Activated T-cell treated with anti-CD3 and anti-CD28 coated beads, Interleukin-2, amount 50 U/mL, for 4 hours (primary cell): ENCODE measurements at places on chromosomes 1 and 21.

- DNase-seq: no peak
Observed at GRCh38 chr1:15788624-15789301, 18.7 kb downstream of the UQCRHL start.

DNA sequence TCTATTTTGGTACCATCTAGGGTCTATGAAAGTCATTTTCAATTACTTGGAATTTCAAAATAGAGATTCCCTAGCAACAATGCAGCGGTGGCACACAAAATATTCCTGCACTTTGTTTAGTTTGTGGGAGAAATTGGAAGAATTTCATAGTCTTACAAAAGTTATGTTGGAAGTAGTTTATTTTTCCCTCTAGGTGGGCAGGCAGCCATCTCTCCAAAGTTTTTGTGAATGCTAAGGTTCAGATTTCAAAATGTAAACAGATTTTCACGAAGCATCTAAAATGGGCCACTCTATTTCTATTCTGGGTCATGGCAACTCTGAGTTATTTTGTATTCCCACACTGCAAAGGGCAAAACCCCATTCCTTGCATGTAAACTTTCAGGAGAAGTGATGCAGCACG, 8.0 kb downstream of the SMCP start:
- DNase-seq: no peak

GRCh38 chr1:71881611-71882010, 400.7 kb downstream of the NEGR1 start:
- no peak for DNase-seq

DNA sequence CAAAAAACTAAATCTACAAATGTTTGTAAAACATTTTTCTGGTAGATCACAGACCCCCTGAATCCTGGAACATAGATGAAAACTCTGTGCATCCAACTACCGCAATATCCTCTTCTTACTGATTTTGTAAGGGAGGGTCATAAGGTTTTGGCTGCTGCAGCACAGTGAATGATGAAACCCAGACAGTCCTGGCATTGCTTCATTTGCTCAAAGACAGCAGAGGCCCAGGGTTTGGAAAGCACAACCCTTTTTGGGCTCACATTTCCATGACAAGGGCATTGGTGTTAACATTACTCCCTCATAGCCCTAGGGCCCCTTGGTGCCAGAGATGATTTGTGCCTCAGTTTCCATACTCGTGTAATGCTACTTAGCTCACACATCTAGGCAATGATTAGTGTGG, 51.2 kb downstream of the PLXNA2 start:
- DNase-seq: no peak

DNA sequence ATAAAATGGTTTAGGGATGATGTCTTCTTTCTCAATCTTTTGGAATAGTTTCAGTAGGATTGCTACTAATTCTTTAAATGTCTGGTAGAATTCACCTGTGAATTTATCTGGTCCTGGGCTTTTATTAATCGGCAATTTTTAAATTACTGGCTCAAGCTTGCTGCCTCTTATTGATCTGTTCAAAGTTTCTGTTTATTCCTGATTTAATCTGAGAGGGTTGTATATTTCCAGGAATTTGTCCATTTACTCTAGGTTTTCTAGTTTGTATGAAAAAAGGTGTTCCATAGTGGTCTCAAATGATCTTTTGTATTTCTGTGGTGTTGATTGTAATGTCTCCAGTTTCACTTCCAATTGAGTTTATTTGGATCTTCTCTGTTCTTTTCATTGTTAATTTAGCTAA, 617.8 kb downstream of the LTN1 start:
- DNase-seq: no peak

GRCh38 chr1:84363019-84363418, 35.3 kb upstream of the DNASE2B start:
- no peak for DNase-seq

DNA sequence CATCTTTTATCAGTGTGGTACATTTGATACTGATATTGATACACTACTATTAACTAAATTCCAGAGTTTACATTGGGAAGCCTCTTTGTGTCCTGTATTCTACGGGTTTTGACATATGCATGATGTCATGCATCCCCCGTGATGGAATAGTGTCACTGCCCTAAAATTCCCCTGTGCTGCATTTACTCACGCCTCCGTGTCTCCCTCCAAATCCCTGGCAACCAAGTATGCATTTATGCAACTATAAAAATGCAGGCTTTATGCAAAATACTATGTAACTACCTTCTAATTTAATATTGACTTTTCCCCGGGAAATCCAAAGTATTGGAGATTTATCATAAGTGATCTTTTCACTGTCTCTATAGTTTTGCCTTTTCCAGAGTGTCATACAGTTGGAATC, 453.7 kb upstream of the RUNX1 start:
- no peak for DNase-seq

DNA sequence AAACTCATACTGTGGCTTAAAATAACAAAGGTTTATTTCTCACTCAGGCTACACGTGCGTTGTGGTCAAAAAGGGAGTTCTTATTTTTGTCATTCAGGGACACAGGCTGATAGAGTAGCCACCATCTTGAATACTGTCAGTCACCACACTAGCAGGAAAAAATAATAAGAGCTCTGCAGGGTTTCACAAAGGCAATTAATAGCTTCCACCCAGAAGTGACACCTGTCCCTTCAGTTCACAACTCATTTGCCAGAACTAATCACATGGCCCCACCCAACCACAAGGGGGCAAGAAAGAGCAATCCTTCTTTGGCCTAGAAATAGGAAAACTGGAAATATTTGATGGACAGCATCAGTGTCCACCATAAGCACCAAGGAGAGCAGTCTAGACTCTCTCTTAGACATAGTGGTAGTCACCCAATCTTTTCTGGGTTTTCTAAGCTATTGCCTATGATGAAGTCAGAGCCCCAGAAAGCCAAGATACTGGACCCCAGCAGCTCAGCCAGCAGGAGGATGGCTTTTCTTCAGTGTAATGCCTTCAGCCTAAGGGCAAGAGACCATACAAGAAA, 8.2 kb downstream of the HAPLN2 start:
- DNase-seq: no peak

DNA sequence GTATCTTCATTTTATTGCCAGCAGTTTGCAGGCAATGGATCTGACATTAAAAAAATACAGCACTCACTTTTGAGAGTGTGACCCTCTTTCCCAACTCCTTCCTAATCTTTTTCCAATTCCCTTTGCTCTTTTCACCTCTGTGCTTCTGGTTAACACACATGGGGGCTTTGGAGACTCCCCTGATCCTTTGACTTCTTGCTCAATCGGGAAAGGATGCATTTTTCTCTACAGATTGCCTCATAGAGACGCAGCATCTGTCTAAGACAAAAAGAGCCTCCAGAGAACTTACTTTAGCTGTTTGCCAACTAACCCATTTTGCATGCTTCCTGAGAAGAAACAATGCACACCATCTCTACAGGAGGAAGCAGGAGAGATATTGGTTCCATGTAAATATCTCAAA, 378.3 kb downstream of the PBX1 start:
- DNase-seq: no peak

GRCh38 chr1:147605591-147605990, 64.3 kb downstream of the BCL9 start:
- no peak for DNase-seq

GRCh38 chr1:61247881-61248752, 165.8 kb downstream of the NFIA start:
- DNase-seq: no peak

GRCh38 chr1:17745479-17745955, 9.6 kb upstream of the ACTL8 start:
- no peak for DNase-seq

DNA sequence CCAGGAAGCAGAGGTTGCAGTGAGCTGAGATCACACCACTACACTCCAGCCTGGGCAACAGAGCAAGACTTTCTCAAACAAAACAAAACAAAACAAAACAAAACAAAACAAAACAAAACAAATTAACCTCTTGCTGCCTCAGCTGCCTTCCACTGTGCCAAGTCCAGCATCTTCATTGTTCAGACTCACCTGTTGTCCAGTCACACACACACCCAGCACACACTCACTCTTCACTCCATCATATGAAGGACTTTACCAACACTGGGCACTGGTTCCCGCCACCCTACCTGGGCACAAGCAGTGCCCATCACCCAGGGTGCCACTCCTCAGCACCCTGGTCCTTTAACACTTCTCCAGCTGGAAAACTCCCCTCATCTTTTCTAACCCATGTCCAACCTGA, 14.6 kb downstream of the PYCR2 start:
- no peak for DNase-seq

DNA sequence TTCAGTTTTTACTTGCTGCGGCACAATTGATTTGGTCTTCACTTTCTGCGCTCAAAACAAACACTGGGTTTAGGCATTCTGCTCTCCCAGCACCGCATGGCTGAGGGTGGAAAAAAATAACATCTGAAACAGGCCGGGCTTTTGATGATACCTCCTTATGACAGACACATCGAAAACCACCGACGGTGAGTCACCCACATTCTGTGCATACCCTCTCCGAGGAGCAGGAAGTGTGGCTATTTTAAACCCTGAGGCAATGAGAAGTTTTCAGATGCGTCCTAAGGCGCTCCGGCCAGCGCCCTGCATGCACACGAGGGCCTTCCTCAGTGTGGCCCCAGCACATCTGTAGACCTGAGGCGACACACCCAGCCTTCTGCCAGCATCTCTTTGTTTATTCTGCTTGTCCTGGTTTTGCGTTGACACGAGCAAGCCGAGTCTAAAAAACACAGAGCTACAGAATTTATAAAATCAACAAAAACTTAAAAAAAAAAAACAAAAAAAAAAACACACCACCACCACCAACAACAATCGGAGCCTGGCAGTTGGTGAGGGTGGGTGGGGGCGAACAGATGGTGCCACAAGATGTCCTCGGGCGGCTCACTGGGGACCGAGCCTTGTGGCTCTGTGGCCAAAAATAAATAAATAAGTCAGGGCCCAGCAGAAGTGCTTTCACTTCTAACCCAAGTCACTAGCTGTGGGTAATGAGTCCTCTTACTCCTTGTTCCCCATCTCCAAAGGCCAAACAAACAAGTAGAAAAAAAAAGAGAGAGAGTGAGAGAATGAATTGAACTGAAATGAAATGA, 162.6 kb upstream of the IRF2BP2 start:
- DNase-seq: peak; percentile 83

DNA sequence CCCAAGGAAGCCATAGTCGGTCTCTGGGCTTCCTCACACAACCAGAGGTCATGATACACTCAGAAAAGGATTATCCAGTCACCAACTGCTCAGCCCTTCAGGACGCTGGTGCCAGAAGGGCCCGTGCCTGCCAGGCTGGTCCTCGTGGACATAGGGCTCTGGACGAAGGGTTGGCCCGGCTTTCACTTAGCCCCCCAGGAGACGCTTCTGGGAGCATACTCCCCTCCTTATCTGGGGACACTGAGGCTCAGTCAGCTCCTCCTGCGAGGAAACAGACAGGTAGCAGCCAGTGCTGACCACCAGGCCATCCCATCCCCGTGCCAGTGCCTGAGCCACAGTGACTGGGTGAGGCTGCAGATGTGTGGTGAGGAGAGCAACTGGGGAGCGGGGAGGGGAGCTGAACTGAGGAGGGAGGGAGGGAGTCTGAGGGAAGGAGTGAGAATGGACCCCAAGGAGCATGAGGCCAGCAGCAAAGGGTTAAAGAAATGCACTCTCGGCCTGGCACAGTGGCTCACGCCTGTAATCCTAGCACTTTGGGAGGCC, 17.9 kb upstream of the LAPTM5 start:
- no peak for DNase-seq

- no peak for DNase-seq
Observed at GRCh38 chr1:99239690-99240089, 24.6 kb upstream of the PLPPR4 start.

- no peak for DNase-seq
Observed at GRCh38 chr1:28296401-28297261, 32.2 kb upstream of the MED18 start.

GRCh38 chr1:240194120-240194519, 102.4 kb downstream of the FMN2 start:
- no peak for DNase-seq

DNA sequence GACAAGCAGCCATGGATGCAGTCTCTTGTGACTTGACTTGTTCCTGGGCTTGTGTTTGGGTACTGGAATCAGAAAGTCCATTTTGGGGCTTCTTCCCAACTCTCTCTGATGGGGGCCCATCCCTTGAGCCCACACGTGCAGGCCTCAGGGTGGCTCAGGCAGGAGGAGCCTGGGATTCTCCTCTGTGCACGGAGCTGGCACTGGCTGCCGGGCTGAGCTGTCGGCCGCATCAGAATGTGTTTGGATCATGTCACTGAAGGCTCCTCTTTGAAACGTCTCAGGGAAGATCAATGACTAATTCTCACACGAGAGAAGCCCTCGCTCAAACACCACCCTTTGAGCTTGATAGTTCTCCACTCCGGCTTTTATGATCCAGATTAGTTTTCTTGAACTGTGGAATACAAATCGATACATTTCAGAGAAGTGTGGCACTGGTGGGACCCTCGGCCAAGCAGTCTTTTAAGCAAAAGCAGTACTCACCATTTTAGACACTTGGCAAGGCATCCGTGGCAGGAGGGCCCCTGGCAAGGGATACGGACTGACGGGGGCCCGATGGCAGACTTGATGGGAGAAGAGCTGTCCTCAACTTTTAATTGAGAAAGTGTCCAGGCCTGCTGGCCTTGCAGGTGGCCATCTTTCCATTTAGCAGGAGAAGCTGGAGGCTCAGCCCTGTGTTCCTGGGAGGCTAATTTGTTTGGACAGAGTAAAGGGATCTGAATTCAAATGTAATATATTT, 220.7 kb upstream of the C1orf174 start:
- DNase-seq: no peak

DNA sequence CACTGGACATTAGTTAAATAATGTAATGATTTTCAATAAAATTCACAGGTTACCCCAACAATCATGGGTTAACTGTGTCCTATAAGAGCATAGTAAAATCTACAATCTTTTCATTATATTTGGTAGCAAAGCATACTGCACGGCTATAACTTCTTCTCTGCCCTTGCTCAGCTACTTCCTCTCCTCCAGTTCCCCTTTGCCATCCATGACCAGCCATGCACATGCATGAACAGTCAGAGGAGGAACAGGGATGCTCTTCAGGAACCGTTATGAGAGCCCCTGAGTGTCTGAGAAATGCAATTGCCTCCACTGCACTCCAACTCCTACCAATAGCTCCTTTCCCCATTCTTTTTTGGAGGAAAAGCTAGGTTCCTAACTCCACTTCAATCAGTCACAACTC, 646.7 kb downstream of the LTN1 start:
- DNase-seq: no peak

GRCh38 chr1:38728585-38728908, 131.0 kb downstream of the RRAGC start:
- no peak for DNase-seq

GRCh38 chr1:59007429-59007819, 223.6 kb upstream of the JUN start:
- DNase-seq: no peak

GRCh38 chr1:15736892-15737261, 819 bp downstream of the SLC25A34 start:
- no peak for DNase-seq

DNA sequence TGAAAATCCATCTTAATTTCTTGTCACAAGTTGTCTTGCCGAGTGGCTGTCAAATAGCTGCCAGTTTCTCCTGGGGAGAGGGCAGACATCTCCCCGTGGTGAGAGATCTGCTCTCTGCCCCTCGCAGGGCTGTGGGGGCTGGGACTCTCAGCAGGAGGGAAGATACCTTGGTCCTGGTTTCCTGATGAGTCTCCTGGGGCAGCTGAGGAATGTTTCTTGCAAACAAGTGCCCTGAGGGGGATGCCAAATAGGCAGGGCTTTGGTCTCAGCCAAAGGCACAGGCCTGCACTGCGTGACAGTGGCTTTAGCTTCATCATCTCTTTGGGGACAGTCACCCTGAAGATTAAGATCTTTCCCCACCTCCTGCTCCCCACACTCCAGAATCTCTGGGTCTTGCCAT, 40.9 kb downstream of the SYT6 start:
- no peak for DNase-seq
